Germinal center (tissue), 1 donor: ENCODE measurements at places on chromosomes 2 and 18.

DNA sequence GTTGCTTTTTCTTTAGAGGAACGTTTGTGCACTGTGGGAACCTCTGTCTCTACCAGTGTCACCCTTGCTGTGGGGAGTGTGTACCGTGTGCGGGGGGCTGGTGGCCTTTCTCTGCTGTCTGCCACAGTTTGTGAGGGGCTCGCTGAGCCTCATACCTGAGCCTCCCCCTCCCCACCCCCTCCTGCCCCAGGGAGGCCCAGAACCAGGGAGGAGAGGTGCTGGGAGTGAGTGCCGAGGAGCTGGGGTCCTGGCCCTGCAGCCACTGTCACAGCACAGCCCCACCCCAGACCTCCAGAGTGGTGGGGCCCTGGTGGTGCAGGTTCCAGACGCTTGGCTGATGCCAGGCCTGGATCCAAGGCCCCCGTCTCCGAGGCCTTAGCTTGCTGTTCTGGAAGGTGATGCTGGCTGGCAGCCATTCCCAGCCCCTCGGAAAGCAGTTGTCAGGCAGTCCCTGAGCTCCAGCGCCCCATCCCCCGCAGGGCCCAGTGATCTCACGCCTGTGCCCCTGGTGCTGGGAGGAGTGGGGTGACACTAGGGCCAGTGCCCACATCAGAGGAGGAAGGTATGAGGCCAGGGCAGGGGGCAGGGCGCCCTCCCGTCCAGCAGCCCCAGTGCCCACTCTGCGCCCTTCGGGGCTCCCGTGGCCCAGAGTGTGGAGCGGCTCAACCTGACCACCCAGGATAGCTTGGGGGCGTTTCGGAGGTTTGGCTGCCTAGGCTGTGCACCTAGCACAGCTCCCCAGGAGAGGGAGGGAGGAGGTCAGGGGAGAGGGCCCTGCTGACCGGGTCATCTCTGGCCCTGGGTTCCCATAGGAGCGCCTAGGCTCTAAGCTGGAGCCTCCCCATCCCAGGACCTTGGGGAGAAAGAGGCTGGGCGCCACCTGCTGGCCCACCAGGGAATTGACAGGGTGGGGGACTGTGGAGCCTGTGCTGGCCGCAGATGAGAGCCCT is 53.0 kb upstream of the ALPP start:
- no peak for DNase-seq

DNA sequence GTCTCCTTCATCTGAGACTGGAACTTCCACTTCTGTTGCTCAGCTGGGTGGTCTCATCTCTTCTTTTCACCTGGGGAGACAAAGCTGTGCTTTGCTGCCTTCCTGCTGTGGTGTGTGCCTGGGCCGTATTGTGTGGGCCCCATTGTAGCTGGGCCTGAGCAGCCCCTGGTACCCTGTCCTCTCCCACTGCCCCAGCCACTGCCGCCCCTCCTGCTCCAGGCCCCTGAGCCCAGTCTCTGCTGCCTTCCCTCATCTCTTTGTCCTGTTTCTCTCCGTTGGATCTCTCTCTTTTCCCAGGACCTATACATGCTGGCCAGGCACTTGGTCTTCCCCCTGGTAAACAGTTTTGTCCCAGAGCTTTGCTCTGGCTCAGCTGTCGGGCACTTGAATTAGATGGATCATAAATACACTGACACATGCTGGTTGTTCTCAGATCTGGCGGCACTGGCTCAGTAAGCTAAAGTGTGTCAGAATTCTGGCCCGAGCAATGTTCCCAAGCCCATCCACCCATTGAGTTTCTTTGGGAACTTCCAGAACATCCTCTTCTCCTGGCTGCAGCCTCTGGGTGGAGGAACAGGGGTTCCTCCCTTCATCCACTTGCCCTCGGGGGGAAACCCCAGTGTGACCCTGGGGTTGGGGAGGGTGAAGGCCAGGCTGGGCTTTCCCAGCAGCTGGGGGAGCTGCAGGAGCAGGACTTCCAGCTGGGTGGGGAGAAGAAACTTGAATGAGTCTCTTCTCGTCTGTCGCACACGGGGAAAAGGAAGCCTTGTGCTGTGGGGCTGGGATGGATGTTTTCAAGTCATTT is 99.0 kb downstream of the DGKD start:
- no peak for DNase-seq

- no peak for DNase-seq
These were observed 169.1 kb downstream of the CDH2 start for GRCh38 chr18:28007841-28008240.

DNA sequence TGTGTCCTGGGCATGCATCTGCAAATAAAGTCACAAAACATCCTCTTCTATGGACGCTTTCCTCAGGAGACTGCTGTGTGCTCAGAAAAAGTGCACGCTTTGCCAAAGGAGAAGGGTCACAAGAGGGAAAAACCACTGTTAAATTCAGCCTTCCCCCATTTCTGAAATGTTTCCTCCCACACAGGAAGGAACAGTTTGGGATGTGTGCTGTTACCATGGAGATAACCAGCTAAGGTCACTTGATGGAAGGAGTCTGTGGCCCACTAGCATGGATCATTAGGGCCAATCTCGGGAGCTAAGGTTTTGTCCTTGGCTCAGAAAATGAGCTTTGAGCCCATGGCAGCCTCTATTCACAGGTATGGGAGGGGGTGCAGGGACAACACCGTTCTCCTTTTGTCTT is 5.6 kb downstream of the KCNE4 start:
- no peak for DNase-seq

DNA sequence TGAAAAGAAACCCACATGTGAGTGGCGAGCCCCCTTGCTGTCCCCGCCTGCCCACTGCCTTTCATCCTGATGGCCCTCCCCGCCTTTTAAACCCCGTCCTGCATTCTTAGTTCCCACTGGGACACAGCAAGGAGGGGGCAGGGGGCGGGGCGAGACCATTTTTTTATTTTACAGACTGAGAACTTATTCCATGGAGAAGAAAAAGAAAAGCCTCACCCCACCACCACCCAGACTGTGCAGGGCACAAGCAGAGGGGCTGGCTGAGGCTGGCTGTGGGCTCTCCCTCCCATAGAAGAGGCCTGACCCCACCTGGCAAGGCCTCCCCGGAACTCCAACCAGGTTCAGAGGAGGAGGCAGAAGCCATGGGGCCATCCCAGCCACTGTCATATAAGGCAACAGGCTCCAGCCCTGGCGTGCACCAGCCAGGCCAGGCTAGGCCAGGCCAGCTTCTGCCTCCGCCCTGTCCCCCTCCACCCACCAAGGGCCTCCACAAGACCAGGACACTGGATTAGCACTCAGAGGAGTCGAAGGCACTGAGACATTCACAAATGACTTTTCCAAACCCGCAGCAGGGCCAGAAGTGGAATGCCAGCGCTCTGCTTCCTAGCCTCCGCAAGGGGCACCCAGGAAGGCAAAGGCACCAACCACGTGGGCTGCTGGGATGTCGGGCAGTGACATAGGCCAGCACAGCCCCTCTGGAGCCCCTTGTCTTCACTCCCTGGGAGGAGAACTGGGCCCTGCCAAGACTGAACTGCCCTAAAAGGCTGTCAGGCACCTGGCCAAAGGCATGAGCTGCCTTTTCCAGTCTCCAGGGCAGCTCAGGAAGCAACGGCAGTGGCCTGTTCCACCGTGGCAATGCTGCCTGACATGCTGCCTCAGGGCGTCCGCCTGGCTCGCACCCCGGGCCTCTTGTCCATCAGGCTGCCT is 37.5 kb upstream of the SEMA4C start:
- no peak for DNase-seq

DNA sequence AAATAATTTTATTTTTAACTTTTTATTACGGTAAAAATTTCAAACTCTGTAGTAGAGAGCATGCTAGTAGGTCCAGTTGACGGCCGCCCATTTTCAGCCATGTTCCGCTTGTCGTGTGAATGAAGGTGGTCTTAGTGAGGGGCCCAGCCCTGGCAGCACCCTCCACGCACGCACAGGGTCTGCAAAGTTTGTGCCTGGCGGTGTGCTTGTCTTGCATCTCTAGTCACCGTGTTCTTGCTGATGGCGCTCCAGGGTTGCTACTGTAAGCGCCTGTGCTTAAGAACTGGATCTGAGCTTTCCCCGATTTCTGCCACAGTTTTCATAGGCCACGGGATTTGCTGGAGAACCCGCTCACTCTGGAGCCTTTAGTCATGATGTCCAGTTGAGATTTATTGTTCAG is 28.9 kb downstream of the LDLRAD4 start:
- DNase-seq, result no peak

DNA sequence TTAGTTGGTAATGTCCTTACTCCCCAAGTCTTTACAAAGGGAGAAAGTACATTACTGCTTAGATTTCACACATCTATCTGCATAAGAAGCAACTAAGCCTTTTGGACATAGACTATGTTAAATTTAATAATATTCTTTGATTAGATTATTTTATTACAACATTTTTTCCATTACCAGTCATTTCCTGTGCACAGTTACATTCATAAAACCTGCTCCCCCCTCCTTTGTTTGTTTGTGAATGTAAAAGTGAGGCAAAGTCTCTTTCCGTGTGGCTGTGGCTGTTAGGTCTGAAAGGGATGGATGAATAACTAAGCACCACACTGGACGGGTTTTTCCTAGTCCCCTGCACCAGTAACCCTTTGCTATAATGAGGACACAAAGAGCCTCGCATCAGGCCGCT is 9.6 kb downstream of the PTGR3 start:
- DNase-seq, result no peak

DNA sequence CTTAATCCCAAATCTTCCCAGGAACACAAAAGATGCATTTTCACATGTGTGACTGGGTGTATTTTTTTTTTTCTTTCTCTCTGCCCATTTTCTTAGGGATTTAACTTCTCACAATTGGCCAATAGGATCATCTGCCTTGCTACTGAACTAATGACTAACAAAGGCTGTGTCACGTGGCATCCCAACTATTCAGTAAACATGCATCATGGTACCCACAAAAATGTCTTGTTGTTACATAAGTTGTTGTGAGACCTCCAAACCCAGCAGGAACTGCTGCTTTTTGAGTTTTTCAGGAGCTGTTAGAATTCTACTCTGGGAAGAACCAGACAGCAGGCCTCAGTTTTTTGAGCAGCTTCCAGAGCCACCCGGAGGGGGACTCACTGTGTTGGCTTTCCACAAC is 31.9 kb downstream of the GAD1 start:
- no peak for DNase-seq

GRCh38 chr2:101517758-101518271 is 42.9 kb upstream of the RFX8 start:
- DNase-seq, result no peak

- DNase-seq, result no peak
These were observed 117.1 kb downstream of the RNF144A start for GRCh38 chr2:7034303-7034702.

- DNase-seq, result no peak
These were observed 326.5 kb downstream of the SATB2 start for GRCh38 chr2:199131136-199131655.

- no peak for DNase-seq
These were observed 1268.3 kb upstream of the TMEFF2 start for GRCh38 chr2:193463011-193463410.

GRCh38 chr2:172395503-172395902 is 31.9 kb upstream of the ITGA6 start:
- no peak for DNase-seq

GRCh38 chr2:241841181-241842066 is 17.3 kb downstream of the PDCD1 start:
- no peak for DNase-seq

DNA sequence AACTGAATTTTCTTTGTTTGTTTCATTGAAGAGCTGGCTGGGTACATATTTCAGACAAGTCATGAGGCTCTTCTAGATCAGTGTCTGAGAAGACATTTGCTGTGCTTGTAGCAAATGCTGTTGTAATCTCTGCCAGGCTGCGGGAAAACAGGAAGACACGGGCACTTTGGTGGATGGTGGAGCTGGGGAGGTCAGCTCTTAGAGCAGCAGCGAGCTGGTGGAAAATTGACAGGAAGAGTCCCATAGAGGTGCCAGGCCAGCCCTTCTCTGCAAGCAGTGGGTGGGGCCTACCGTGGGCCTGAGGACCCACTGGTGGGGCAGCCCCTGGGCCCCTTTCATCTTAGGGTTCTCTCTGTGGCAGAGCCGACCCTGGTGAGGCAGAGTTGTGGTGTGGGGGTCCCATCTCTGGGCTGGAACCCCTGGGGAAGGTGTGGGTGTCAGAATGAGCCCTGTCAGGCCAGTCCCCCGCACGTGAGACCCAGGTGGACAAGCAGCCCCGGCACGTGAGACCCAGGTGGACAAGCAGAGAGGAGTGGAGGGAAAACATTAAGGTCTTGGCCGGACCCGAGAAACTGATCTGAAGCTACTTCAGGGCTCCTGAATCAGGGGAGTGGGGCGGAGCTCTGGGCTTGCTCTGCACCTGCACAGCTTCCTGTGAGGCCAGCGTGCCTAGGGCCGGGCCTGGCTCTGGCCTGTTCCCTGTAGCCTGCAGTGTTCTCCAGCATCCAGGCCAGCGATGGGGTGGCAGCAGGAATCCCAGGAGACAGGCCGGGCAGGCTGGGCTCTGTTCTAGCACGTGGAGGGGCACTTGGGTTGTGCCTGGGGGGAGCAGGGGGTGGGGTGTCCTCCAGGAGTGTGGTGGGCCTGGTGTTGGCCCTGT is 273.5 kb upstream of the HDAC4 start:
- no peak for DNase-seq

DNA sequence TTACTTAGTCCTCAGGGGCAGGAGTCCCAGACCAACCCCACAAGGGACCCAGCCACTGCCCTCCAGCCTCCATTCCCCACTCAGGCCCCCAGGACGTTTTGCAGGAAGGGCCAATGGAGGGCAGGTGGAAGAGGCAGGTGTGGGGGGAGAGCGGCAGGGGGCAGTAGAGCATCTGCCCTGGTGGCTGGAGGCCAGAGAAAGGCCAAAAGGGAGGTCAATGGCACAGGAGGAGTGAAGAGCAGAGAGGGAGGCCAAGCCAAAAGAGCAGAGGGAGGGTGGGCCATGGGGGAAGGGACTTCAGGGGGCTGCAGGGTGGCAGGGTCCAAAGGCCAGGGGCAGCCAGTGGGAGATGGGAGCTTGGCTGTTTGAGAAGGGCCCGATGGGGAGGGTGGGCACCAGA is 17.3 kb upstream of the GPR55 start:
- DNase-seq, result no peak

GRCh38 chr18:34023471-34023870 is 201.2 kb downstream of the NOL4 start:
- no peak for DNase-seq

- DNase-seq, result no peak
These were observed 47.2 kb downstream of the METTL8 start for GRCh38 chr2:171386627-171387026.

- DNase-seq, result no peak
These were observed 111.8 kb upstream of the SLC35G4 start for GRCh38 chr18:11497585-11497984.

DNA sequence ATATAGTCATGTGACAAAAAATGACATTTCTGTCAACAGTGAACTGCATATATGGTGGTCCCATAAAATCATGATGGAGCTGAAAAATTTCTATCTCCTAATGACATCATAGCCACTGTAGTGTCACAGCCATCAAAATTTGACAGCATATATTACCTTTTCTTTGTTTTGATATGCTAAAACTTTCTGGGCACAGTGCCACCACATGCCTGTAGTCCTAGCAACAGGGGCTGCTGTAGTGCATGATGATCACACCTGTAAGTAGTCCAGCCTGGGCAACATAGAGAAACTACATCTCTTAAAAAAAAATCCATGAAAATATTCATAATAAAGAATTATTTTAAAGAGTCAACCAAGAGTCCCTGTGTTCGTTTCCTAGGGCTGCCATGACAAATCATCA is 155.5 kb upstream of the SERTAD2 start:
- no peak for DNase-seq

- no peak for DNase-seq
These were observed 63.9 kb downstream of the PPP1R1C start for GRCh38 chr2:182049372-182050148.

- no peak for DNase-seq
These were observed 92.3 kb downstream of the TTC27 start for GRCh38 chr2:32719933-32720716.

GRCh38 chr18:32244881-32245280 is 55.0 kb downstream of the MEP1B start:
- no peak for DNase-seq
